ENCODE measurements at places on chromosomes 12 and 14. TPM values are rescaled to one million over a fixed set of nuclear protein-coding genes. Genes with fewer than 3 reads are reported as not detected.

The PCED1B gene
- 5.6 TPM for polyA plus RNA-seq

The MYH6 gene
- polyA plus RNA-seq: 0.27 TPM

The ATL1 gene
- polyA plus RNA-seq: 8.9 TPM

The JAG2 gene
- polyA plus RNA-seq: 10.9 TPM

DNA sequence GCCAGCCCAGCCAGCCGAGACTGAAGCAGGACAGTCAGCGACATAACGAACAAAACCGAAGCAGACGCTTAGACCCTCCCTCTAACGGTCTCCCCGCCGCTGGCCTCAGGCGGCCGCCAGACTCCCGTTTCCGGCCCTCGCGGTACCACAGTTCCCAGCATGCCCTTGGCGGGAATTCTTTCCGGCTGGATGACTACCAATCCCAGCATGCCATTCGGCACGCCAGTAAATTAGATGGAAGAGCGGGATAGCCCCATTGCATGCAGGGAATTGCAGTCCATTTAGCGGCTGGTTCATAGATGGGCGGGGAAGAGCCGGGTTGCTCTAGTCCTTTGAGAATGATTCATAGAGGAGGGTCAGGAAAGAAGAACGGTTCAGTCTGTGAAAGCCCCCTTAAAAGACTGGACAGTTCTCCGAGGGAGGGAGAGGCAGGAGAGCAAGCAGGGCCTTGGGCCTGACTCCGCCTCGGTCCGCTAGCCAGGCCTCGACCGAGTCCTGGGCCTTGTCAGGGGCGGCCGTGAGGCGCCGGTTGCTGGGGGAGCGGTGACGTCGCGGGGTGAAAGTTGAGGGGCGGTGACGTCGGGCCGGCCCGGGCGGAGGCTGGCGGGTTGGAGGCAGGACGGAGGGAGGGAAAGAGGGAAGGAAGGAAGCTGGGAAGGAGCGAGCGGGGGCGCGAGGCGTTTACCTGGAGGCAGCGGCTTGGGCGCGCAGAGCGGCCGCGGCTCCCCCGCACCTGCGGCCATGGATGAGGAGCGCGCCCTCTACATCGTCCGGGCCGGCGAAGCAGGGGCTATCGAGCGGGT, at the start of gene RIC8B:
Gene RIC8B, plus strand, starts transcription at position 678 of the 803 bp plus-strand sequence. Its CDS starts 64 bp downstream, at position 742.
- peak; percentile 99 for DNase-seq

DNA sequence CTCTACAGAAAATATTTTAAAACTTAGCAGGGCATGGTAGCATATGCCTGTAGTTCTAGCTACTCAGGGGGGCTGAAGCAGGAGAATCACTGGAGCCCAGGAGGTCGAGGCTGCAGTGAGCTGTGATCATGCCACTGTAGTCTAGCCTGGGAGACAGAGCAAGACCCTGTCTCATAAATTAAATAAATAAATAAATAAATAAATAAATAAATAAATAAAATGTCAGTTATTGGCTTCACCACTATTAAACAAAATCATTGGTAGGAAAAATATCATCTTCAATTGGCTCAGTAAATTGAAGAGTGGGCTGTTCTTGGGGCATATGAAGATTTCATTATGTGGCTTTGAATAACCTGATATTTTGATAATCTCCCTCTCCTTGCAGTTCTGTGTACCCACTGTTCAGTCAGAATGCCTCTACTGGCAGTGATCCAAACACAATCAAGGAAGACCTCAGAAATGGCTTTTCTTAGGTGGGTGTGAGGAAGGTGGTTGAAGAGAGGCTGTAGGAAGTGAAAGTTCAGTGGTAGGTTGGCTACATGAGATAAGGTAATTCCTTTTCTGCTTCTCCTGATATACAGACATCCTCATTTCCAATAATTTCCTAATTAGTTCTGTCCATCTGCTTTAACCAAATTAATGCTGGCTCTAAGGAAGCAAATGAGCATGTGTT, 175.8 kb downstream of the MSRB3 start:
- DNase-seq: no peak

DNA sequence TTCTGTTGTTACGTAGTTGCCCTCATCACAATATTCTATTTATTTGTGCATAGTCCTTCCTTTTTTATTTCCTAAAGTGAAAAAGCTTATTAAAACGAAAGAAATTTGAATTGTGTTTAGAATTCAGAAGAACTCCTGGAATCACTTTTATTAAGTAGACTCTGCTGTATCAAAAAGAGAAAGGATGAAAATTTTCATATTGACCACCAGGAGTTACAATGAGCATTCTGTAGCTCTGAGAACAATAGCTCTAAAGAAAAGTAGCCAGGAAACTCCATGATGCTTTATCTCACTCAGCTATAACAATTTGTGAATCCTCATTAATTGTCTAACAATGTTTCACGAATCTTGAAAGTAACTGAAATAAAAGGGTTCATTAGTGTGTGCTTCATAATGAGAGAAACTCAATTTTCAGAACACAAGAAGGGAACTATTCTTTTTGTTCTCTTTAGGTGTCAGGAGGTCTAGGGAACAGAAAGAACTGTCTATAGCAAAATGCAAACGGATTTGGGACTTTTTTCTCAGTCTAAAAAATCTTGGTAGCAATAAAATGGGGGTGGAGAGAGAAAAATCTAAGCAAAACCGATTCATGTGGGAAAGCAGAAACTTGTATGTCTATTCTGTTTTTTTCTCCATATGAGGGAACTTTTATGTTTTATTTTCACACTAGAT, 19.3 kb downstream of the ASCL1 start:
- DNase-seq: no peak

- no peak for DNase-seq
Measured at GRCh38 chr12:18068355-18068754, 21.6 kb downstream of the RERGL start.

GRCh38 chr12:102993537-102993936, 36.1 kb downstream of the ASCL1 start:
- no peak for DNase-seq

DNA sequence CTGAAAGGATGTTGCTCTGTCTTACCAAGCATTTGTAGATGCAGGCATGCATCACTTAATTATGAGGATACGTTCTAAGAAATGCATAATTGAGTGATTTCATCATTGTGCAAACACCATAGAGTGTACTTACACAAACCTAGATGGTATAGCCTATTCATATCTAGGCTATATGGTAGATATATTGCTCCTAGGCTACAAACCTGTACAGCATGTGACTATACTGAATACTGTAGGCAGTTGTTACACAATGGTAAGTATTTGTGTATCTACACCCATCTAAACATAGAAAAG, 75.9 kb downstream of the IFT81 start:
- DNase-seq: no peak

All from left renal pelvis (tissue), 4 donors.